ENCODE measurements at places on chromosomes 1 and 21.

- DNase-seq, result no peak
Measured at GRCh38 chr1:43484367-43484766, 30.6 kb upstream of the HYI start.

GRCh38 chr1:204192589-204193352 is 3.5 kb downstream of the KISS1 start:
- no peak for DNase-seq

GRCh38 chr1:175927944-175928343 is 184.5 kb upstream of the TNR start:
- no peak for DNase-seq

GRCh38 chr1:210223226-210223904 is 9.2 kb upstream of the SERTAD4 start:
- DNase-seq, result no peak

GRCh38 chr1:242416657-242417056 is 107.8 kb downstream of the PLD5 start:
- no peak for DNase-seq

Data from EH (cell line).